ENCODE measurements at places on chromosomes 4 and X. TPM values are rescaled to one million over a fixed set of nuclear protein-coding genes. Genes with fewer than 3 reads are reported as not detected.

The TMEM35A gene
- not detected for total RNA-seq

The AFAP1 gene
- total RNA-seq: 40.1 TPM

The ZNF630 gene
- total RNA-seq: 2.6 TPM

The IQCM gene
- not detected for total RNA-seq

The ABCG2 gene
- total RNA-seq: 0.44 TPM

The GLOD5 gene
- not detected for total RNA-seq

The LINC00632 gene
- total RNA-seq: not detected

The ODAM gene
- total RNA-seq: 214 TPM

The FMR1 gene
- 61.9 TPM for total RNA-seq

The NPY1R gene
- total RNA-seq: 6.9 TPM

DNA sequence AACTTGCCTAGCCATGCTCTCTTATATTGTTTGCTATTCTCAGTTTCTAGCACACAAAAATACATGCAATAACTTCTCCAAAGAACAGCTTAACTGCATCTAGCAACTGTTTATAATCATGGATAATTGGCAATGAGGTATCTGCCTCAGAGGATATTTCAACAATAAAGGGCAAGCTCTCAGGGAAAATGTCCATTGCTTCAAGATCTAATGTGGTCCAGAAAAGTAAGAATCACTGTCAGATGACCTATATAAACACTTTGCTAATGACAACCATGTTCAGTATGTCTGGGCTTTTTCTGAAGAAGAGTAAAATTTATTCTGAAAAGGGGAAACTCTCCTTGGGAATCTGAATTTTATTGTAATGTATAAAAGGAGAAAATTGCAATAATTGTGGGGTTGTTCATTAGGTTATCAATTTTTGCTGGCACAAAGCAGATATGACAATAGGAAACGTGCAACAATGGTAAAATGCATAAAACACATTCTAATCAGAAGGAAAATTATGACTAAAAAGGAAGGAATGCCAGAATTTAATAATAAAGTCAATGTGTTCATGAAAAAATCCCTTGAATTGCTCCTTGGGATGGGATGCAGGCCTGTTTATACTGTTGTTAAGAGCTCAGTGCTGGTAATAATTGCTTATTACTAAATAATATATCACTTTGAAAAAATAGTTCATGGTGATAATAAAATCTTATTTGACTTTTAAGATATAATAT is 90.3 kb downstream of the ANTXR2 start:
- H3K4me3 ChIP-seq: no peak overlapping the region
- H3K27ac ChIP-seq: no peak overlapping the region
- H3K4me1 ChIP-seq: no peaks in the 10 kb centered on the region
- DNase-seq: no peak
- H3K36me3 ChIP-seq: no peaks in the 10 kb centered on the region

GRCh38 chr4:621296-622070 is 3.9 kb upstream of the PDE6B start:
- no peak overlapping the region for H3K27ac ChIP-seq
- no peaks in the 10 kb centered on the region for H3K27me3 ChIP-seq
- no peak overlapping the region for H3K4me3 ChIP-seq
- no peaks in the 10 kb centered on the region for H3K4me1 ChIP-seq
- no peak for DNase-seq

DNA sequence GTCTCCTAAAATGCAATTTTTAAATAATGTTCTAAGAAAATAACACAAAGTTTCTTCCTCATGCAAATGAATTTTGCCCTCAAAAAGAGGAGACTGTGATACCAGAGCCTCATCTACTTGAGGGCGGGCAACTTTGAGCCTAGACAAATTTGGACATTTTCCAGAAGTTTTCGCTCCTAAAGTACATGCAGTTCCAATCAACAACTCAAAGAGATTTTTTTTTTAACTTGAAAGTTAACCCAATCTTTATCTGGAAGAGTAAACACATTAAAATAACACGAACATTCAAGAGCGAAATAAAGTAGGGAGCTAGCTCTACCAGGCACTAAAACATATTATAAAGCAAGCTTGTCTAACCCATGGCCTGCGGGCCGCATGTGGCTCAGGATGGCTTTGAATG is 29.4 kb upstream of the FBXW7 start:
- H3K27me3 ChIP-seq: no peaks in the 10 kb centered on the region
- no peak overlapping the region for H3K4me3 ChIP-seq
- H3K27ac ChIP-seq: no peak overlapping the region
- no peak for DNase-seq

GRCh38 chrX:151536571-151536970 is 26.9 kb upstream of the PASD1 start:
- H3K4me1 ChIP-seq: no peaks in the 10 kb centered on the region
- no peaks in the 10 kb centered on the region for H3K27me3 ChIP-seq
- H3K36me3 ChIP-seq: no peaks in the 10 kb centered on the region
- H3K27ac ChIP-seq: no peak overlapping the region
- no peak overlapping the region for H3K4me3 ChIP-seq
- DNase-seq: no peak

- H3K27me3 ChIP-seq: no peaks in the 10 kb centered on the region
- H3K27ac ChIP-seq: no peak overlapping the region
- H3K36me3 ChIP-seq: peaks cover 8% of the 10 kb centered on the region
- DNase-seq: peak; percentile 2
These were observed 12.5 kb downstream of the SEC24D start for GRCh38 chr4:118823471-118823870.

GRCh38 chr4:78748381-78748780 is 27.8 kb upstream of the BMP2K start:
- no peak overlapping the region for H3K27ac ChIP-seq
- no peaks in the 10 kb centered on the region for H3K4me1 ChIP-seq
- no peaks in the 10 kb centered on the region for H3K27me3 ChIP-seq
- DNase-seq: no peak

- no peaks in the 10 kb centered on the region for H3K27me3 ChIP-seq
- peak overlapping the region; percentile 88 for H3K4me3 ChIP-seq
- no peak for DNase-seq
These were observed 1.0 kb downstream of the SLBP start for GRCh38 chr4:1711055-1711570.

GRCh38 chr4:83180431-83180968 is 66.0 kb upstream of the PLAC8 start:
- no peak overlapping the region for H3K4me3 ChIP-seq
- H3K27me3 ChIP-seq: no peaks in the 10 kb centered on the region
- H3K27ac ChIP-seq: no peak overlapping the region
- no peaks in the 10 kb centered on the region for H3K36me3 ChIP-seq

DNA sequence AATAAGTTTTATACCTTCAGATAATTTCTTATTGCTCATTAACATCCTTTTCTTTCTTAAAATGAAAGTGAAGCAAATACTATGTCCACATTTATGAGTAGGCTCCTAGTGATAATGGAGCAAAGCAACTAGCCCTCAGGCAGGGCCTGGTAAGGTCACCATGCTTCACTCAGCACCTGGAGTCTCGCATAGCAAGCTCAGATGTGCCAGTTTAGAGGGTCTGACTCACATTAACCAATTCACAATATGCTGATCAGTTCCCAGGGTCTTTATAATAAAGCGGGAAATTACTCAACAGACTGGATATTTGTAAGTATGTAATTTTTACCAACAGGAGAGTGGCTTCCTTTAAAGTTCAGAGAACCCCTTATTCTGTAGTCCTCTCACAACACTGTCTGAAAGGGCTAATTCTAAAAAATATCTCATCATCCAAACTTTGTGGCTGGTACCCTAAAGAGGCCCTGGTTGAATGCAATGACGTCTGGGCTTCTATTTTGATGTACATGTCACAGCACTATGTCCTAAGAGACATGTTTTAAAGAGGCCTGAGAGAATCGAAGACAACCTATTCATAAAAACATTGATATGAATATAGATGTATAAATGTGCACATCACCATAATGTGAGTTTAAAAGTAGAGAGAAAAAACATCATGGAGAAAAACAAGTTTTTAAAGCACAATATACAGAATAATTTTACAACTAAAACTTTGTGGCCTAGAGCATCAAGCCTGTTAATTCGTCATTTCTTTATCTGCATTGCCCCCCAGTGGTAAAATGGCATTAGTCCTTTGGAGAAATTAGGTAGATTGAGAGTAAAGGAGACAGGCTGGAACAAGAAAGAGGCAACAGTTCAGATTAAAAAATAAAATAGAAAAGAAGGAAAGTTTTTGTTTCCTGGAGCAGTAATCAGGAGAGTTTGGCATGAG is 44.3 kb downstream of the IL21 start:
- peak; percentile 42 for DNase-seq
- no peaks in the 10 kb centered on the region for H3K4me1 ChIP-seq
- no peaks in the 10 kb centered on the region for H3K36me3 ChIP-seq
- no peak overlapping the region for H3K4me3 ChIP-seq

GRCh38 chr4:163566257-163566796 is 71.8 kb downstream of the TMA16 start:
- no peak overlapping the region for H3K27ac ChIP-seq
- no peak for DNase-seq
- H3K36me3 ChIP-seq: no peaks in the 10 kb centered on the region
- no peaks in the 10 kb centered on the region for H3K27me3 ChIP-seq

GRCh38 chr4:7237873-7238272 is 45.5 kb downstream of the SORCS2 start:
- H3K27me3 ChIP-seq: peaks cover 58% of the 10 kb centered on the region
- H3K27ac ChIP-seq: no peak overlapping the region
- no peak overlapping the region for H3K4me3 ChIP-seq
- no peaks in the 10 kb centered on the region for H3K4me1 ChIP-seq

DNA sequence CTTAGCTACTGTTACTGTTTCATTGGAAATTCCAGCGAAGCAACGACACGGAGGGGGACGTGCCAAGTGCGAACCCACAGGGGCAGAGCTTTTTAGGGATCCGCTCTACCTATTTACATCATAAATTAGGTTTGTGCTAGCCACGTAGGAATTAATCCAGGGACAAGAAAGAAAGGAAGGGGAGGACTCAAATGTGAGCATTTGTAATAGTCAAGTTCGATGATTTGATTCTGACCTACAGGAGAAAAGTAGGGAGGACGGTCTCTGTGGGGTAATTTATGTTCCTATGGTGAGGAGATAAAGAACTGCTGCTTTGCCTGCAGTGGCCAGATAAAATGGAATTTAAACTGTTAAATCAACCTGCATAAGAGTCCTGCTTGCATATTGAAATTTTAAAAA is 1.7 kb downstream of the INTS6L start:
- peak overlapping the region; percentile 76 for H3K27ac ChIP-seq
- H3K27me3 ChIP-seq: no peaks in the 10 kb centered on the region
- H3K4me1 ChIP-seq: no peaks in the 10 kb centered on the region
- H3K36me3 ChIP-seq: peaks cover 30% of the 10 kb centered on the region

DNA sequence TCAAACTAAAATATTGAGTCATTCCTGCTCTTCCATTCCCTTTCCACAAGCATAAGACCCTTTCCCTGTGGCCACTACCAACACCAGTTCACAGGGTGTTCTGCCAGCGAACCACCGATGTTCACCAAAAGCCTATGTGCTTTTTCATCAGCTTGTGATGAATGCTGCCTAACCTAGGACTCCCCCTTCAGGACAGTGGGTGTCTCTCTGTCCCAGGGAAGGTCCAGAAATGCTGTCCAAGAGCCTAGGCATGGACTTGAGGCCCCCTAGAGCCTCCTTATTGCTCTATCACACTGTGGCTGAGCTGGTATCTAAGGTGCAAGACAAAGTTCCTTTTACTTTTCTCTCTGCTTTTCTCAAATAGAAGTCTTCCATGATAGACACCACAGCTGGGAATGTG is 1015.6 kb downstream of the PCDH19 start:
- H3K4me3 ChIP-seq: no peak overlapping the region
- no peaks in the 10 kb centered on the region for H3K4me1 ChIP-seq
- no peaks in the 10 kb centered on the region for H3K27me3 ChIP-seq
- DNase-seq: no peak

DNA sequence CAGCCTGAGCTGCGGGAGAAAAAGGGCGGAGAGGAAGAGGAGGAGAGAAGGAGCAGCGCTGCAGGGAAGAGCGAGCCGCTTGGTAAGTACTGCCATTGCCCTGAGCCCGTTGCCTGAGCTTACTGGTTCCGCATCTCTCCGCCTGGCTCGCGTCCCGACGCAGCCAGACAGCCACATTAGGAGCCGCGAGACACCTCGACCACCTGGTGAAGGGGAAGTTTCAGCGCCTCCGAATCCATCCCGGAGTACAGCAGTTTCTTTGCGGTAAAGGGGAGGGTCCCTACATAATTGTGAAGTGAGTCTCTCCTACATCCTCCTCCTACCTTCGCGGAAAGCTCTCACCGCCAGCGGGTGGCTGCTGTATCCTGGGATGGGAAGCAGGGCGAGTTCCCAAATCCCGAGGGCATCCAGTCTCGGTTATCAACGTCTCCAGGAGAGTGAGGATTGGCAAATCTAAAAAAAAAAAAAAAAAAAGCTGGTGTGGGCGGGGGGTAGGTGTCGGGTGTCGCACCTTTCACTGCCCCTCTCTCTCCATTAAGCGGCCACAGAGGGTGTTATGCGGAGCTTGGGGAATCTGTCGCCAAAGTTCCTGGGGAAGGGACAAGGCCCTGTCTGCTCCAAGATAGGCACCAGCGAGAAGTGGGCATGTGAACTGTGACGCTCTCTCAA is 7.9 kb downstream of the TBX22 start:
- no peak for DNase-seq
- no peak overlapping the region for H3K4me3 ChIP-seq
- H3K36me3 ChIP-seq: no peaks in the 10 kb centered on the region
- H3K27ac ChIP-seq: no peak overlapping the region
- no peaks in the 10 kb centered on the region for H3K27me3 ChIP-seq

DNA sequence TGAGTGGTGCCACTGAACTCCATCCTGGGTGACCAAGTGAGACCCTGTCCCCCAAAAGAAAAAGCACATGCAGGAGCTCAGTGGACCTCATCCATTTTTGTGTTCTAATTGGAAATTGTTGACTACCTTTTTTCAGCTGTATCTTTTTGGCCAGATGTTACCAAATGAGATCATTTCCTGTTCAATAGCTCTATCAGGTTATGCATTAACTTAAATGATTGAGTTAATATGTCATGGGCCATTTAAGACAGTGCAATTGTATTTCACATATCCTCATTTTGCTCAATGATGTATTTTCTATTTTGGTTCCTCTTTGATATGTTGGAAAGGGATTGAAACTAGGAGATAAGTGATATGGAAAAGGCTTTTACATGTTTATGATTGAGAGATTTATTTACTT is 26.2 kb upstream of the RHOH start:
- no peaks in the 10 kb centered on the region for H3K4me1 ChIP-seq
- no peak overlapping the region for H3K4me3 ChIP-seq
- no peaks in the 10 kb centered on the region for H3K27me3 ChIP-seq
- no peak overlapping the region for H3K27ac ChIP-seq
- no peaks in the 10 kb centered on the region for H3K36me3 ChIP-seq

GRCh38 chrX:112630187-112630586 is 49.6 kb downstream of the LHFPL1 start:
- no peaks in the 10 kb centered on the region for H3K4me1 ChIP-seq
- no peak overlapping the region for H3K27ac ChIP-seq
- no peaks in the 10 kb centered on the region for H3K27me3 ChIP-seq
- no peak for DNase-seq
- H3K4me3 ChIP-seq: no peak overlapping the region
- H3K36me3 ChIP-seq: no peaks in the 10 kb centered on the region

DNA sequence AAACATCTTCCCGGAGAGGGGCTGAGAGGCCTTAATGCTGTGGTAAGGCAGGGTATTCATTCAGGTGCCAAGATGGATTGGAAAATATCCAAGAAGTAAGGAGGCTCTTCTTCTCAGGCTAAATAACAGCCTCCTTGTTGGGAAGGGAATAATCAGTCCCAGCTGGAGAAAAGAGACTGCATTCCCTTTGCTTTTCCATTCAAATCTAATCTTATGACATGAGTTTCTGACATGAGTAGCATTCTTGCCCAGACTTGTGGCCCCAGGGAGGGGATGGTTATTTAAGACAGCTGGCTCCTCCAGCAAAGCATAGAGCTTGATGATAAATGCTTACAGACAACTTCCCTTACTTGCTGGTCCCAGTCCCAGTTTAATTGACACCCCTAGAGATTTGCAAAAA is 98.3 kb downstream of the DCLK2 start:
- no peaks in the 10 kb centered on the region for H3K27me3 ChIP-seq
- no peaks in the 10 kb centered on the region for H3K36me3 ChIP-seq
